Brain microvascular endothelial cell (primary cell): ENCODE measurements at places on chromosomes 5 and 9.

DNA sequence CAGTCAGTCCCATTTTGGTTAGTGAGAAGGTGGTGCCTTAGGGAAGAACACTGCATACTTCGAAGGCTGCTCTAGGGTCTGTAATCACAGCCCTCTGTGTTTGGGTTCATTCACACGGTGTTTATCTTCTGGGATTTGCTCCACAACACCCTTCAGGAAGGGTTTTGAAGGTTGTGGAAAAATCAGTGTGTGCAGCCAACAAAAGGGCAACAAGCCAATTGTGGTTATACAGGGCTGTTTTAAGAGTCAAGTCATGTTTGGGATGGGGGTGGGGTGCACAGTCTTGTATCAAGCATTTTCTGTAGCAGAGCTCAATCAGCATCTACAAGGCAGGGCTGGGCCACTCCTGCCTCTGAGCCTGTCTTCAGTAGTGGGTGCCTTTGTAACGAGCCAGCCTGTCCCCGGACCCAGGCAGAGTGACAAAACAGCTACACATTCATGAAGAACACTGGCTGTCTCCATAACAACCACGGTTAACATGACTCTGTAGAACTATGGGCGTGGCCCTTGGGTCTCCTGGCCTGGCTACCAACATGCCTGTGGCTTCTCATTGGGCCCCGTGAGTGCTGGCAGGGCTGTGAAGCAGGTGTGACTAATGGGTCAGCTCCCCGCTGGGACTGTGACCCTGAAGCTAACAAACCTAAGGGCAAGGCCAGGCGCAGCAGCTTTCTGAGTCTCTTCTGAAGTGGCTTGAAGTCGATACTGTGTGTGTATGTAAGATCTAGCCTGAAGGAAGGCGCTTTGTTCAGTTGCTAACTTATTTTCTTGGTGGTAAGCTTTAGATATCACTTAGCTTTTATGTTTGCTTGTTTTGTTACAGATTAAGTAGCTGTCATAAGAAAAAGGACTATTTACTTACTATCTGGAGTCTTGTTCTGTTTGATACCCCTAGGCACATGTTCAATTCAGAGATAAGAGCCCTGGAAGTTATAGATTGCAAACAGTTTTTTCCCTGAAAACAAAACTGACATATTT, 27.9 kb upstream of the GOLM1 start:
- peak; percentile 88 for DNase-seq

GRCh38 chr9:121640076-121640475, 11.4 kb upstream of the DAB2IP start:
- DNase-seq = no peak

- DNase-seq = no peak
These were observed 11.5 kb upstream of the SSBP2 start for GRCh38 chr5:81762401-81762800.

DNA sequence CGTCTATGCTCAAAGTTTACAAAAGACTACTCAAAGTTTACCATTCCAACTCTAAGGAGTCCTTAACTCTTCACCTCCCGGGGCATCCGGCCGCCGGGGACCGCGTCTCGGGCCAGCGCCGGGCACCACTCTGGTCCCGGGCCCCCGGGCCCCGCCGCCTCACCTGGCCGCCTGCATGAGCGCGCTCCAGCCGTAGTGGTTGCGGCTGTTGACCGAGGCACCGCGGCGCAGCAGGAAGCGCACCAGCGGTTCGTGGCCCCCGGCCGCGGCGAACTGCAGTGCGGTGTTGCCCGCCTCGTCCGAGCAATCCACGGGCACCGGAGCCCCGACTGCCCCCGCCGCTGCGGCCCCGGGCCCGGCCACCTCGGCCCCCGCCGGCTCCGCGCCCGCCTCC, 388 bp downstream of the ANKS6 start:
- no peak for DNase-seq

GRCh38 chr9:27765266-27766072, 192.2 kb upstream of the C9orf72 start:
- peak; percentile 56 for DNase-seq

DNA sequence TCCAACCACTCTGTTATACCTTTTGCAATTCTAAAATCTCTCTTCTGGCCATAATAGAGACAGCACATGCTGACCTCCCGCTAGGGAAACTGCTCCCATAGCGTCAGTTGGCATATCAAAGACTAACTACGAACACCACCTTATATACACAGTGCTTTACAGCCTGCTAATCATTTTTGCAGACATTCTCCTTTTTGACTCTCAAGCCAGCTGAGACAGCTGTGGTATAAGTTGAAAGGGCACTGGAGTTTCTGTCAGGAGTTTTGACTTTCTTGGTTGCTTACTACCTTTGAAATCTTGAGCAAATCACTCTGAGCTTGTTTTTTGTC, 160.2 kb upstream of the TBCA start:
- no peak for DNase-seq
